SW480 (cell line): ENCODE measurements at places on chromosomes 11 and 22.

DNA sequence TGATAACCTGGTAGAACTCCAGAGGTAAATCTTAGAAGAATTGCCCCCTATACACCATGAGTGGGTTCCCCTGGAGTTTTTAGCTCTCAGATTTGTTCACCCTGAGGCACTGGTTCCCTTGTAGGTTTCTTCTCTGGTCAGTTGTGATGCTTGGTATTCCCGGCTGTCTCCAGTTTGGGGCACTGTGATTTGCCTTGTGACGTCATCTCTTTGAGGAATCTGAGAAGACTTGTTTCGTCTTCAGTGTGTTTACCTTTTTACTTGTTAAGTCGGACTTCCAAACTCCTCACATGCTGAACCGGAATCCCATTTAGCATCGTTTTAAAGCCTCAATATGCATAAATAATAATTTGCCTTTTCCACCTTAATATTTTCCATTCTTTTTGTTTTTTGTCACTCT lies 54.4 kb downstream of the CECR2 start:
- DNase-seq, result no peak

DNA sequence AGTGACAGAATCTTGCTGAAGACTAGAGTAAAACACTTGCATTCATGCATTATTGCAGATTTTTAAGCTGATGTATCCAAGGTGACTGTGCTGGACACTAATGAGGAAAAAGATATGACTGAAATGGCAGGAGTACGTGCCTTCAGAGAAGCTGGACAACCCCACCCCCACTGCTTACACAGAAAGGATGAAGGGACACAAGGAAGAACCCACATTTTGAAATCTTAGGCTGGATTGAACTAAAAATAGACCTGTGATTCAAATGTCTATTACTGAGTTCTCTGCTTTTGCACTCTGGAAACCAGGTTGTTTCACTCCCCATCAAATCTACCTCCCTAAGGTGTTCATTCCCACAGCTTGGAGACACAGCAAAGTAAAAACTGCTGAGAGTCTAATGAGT lies 117.1 kb downstream of the KCNC1 start:
- no peak for DNase-seq

DNA sequence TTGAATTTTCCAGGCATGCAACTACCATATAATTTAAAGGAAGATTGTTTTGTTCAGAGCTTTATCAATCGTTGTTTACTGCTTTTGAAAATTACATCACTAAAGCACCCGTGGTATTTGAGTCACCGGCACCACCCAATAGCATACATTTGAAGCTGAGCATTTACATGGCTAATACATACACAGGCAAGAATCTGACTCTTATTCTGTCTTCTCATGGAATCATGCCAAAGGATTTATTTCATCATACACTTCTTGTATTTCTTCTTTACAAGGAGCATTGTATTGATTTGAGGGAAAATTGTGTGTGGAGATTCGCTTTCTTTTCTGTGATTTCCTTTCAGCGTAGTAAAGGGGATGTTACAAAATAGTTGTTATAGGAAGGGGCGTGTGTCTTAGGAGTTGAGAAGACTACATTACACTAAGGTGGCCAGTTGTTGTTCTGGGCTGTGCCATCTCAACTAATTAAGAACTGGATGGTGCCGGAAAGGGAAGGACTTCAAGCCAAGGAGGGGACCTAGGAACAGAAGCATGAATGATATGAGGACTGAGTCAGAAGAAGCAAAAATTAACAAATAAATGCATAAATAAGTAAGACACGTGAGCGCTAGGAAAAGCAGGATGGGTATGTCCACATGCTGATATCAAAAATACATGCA lies 12.9 kb upstream of the CD3E start:
- no peak for DNase-seq

DNA sequence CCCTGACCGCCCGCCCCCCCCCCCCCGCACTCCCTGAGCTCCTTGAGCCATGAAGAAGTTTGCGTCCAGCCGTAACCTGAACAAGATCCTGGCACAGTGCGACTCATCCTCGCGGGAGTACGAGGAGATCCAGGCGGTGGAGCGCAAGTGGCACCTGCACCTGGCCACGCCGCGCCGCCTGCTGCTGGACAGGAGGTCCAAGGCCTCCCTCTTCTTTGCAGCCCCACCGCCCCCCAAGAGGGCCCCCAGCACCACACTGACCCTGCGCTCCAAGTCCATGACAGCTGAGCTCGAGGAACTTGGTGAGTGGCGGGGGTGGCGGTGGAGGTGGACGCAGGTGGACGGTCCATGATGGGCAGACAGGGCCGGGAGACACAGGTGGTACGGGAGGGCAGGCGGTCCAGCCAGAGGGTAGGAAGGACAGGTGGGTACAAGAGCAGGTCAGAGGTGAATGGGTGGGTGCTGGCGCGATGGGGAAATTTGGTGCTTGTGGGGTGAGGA lies 32.1 kb upstream of the ACR start:
- DNase-seq, result no peak

GRCh38 chr11:103546236-103546635 lies 437.0 kb downstream of the DYNC2H1 start:
- no peak for DNase-seq

DNA sequence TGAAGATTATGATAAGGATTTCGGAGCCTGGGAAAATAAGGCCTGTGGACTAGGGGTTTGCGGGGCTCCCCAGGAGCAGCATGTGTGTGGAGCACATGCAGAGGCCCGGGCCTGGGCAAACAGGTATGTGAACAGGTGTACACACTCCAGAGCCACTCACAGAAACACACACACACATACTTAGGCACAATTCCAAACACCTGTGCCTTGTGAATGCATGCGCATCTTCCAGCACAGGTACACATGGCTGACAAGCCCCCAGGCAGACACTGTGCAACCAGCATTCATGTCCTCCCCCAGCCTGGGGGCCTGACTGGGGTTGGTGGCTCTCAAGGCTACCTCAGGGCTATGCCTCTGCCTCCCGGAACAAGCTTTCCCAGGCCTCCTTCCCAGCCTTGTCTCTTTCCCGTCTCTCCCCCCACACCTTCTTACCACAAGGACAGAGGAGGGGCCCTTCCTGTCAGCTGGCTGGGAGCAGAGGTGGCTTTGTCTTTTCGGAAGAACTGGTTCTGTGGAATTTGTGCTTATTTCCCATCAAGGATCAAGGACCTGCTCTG lies 2.6 kb upstream of the P2RY6 start:
- no peak for DNase-seq

- no peak for DNase-seq
Measured at GRCh38 chr11:7545611-7546010, 31.8 kb downstream of the PPFIBP2 start.

DNA sequence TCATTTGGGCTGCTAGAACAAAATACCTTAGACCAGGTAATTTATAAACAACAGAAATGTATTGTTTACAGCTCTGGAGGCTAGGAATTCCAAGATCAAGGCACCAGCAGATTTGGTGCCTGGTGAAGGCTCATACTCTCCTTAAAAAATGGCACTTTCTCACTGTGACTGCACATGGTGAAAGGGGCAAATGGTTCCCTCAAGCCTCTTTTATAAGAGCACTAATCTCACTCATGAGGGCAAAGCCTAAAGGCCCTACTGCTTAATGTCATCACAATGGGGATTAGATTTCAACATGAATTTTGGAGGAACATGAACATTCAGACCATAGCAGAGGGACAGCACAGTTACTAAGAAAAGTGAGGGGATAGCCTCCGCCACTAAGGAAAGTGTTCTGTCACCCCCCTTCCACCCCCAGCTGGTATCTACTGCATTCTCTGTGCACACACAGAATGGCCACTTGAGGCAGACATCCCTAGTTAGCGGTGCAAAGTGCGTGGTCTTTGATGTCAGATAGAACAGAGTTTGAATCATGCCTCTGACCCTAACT lies 47.2 kb upstream of the CEP295 start:
- no peak for DNase-seq

- no peak for DNase-seq
Measured at GRCh38 chr11:134943544-134943943, 531.5 kb upstream of the B3GAT1 start.

GRCh38 chr11:41714101-41714500 lies 254.6 kb upstream of the LRRC4C start:
- DNase-seq, result no peak

DNA sequence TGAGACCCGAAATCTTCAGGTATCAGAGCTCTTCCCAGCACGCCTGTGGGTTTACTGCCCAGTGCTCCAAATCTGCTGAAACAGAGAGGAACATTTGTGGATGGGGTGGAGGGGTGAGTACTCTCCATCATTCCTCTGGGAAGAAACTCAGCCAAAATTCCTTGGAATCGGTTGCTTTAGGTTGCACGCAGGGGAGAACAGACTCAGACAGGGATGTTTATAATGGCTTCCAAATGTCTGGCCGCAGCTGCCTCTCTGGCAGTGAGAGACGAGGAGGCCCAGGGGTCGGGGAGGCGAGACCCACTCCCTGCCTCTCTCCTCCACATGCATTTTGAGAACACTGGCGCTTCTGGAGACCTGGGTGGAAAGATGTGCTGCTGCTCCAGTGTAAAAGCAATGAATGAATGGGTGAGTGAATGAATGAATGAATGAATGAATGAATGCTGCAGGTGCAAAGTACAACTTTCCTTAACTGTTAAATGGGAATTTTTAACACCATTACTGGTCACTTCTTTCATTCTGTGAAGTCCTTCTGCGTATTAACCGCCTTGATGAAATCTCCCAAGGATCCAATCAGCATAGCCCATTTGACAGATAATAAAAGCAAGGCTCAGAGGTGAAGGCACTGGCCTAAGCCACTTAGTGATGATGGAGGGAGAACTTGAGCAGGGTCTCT lies 437.4 kb downstream of the MIAT start:
- DNase-seq, result no peak

DNA sequence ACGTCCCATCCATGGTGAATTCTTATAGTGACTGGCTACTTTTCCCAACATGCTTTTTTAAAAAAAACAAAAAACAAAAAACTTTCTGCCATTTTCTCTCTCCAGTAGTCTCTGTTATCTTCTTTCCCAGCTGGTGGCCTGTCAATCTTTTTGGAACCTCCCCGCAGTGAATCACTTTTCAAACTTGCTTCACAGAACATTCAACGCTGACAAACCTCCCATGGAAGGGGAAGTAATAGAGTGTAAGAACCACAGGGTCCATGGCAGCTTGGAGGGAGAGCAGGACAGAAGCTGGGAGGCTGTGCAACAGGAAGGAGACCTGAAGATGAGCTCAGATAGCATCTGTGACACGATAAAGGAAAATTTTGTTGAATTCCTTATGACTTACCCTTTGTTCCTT lies 9.8 kb upstream of the CECR2 start:
- no peak for DNase-seq

DNA sequence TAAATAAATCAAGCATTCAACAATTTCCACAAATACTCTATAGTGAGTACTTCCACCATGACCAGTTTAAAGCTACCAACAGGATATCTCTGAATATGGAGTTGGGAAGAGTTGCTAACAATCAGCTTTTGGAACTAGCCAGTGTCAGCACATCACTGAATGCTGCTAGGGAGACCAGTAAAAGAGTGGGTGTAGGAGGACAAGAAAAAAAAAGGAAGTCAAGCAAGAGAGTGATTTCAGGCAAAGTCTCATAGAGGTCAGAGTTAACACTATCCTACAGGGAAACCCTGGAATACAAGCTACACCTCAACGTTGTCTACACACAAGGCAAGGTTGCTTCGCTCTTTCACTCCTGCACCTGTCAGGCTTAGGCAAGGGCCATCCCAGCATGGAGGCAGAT lies 24.2 kb downstream of the EIF3F start:
- DNase-seq, result no peak

DNA sequence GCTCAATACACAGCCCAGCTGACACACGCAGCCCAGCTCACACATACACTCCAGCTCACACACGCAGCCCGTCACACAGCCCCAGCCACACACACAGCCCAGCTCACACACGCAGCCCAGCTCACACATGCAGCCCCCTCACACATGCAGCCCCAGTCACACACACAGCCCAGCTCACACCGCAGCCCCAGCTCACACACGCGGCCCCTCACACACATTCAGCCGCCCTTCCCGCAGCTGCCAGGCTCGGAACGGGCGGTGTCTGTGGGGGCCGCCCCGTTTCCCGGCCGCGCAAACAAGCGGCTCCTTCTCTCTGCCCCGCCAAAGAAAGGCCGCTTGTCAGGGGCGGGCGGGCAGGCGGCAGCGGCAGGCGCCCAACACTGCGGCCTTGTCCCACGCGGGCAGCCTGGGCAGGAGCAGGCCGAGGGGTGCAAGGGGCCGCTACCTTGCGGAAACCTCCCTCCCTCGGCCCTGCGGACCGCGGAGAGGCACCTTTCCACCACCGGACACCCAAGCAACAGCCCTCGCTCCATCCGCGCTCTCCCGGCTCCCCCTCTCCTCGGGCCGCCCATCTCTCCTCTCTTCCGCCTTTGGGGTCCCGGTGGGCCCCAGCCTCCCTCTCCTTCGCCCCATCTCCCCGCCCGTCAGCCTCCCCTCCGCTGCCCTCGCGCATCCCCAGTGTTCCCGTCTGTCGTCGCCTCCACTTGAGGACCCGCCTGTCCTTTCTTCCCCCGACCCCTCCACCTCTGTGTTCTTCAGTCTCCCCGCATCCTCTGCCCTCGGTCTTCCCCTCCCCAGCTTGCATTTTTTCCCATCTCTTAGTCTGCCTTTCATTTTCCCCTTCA lies 2.2 kb downstream of the PHLDB1 start:
- no peak for DNase-seq

DNA sequence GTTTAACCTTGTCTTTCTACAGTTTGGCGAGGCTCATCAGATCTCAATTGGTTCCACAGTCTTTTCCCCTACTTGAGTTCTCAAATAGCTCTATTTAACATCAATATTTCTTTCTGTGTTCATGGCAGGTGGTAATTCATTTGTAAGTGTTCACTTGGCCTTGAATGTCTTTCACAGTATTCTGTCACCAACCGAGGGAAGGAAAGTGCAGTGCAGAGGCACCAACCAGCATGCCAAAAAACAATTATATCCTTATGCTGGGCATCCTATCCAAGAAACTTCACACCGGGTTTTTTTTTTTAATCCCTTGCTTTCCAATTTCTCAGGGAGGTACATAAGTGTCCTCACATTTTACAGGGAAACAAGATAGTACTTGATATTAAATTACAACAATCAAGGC lies 55.0 kb upstream of the ZC3H12C start:
- no peak for DNase-seq

DNA sequence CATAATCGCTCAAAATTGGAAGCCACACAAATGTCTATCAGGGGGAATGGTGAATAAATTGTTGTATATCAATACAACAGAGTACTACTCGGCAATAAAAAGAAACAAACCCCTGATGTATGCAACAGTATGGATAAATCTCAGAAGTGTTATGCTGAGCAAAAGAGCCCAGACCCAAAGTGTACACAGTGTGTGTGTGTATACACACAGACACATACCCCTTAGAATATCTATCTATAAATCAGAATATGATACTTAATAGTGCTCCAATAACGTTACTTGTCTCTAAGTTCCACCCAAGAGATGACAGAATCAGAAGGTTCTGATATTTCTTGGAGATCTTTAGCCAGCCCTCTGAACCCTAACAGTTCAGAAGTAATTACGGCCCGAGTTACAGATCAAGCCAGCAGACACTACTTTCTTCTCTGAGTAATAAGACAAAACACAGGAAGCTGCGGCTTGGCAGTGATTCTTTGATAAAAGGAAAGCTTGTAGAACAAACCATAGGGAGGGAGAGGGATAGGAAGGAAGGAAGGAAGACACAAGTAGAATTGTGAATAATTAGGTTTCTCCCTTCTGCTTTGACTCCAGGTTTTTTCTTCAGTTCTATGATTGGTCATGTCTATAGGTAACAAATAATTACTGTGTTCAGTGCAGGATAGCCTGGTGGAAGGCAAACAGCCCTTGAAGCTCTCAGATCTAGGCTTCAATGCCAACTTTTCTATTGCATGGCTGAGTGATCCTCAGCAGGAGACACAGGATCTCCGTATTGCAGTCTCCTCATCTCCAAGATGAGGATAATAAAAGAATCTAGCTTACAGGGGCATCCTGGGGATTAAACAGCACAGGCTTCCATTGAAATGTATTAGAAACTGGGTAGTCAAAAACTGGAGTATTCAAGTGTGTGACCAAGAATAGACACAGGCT lies 75.6 kb upstream of the TEAD1 start:
- no peak for DNase-seq
